Upper lobe of left lung (tissue), 6 donors: ENCODE measurements at places on chromosomes 16 and 17. TPM values are rescaled to one million over a fixed set of nuclear protein-coding genes. Genes with fewer than 3 reads are reported as not detected.

- DNase-seq: no peak
- H3K4me1 ChIP-seq: no peaks in the 10 kb centered on the region
- H3K4me3 ChIP-seq: no peak overlapping the region
- no peak overlapping the region for H3K27ac ChIP-seq
- H3K36me3 ChIP-seq: no peaks in the 10 kb centered on the region
These were observed 57.1 kb downstream of the RAB11FIP4 start for GRCh38 chr17:31448467-31449077.

DNA sequence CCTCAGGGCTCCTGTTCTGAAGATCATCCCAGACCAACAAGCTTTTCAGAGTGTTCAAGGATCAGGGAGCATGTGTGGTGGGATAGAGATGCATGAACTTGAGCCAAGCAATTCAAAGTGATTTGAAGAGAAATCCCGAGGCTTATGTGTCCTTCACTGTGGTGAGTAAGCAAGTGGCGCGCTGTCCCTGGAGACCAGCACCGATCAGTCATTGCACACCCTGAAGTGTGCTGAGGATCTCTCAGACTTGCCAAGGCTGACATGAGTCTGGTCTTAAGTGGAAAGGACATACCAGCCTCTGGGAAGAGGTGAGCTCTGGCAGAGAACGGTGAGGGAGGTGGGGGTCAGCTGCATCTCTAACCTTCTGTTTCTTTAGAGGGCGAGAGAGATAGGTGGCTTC is 43.8 kb upstream of the CDH13 start:
- no peak overlapping the region for H3K4me3 ChIP-seq
- no peak for DNase-seq
- H3K27ac ChIP-seq: no peak overlapping the region
- no peaks in the 10 kb centered on the region for H3K27me3 ChIP-seq
- no peaks in the 10 kb centered on the region for H3K4me1 ChIP-seq
- no peaks in the 10 kb centered on the region for H3K36me3 ChIP-seq

- H3K36me3 ChIP-seq: no peaks in the 10 kb centered on the region
- peaks cover 5% of the 10 kb centered on the region for H3K27me3 ChIP-seq
- peak; percentile 86 for DNase-seq
- no peak within 1 kb of the TSS for H3K27ac ChIP-seq
These were observed at the start of gene KCNH4 for GRCh38 chr17:42180922-42181850. KCNH4 (minus strand) TSS chr17:42181142; CDS start chr17:42180945, 197 bp downstream.

GRCh38 chr16:89710709-89711564 is 9.4 kb upstream of the SPATA2L start:
- H3K36me3 ChIP-seq: no peaks in the 10 kb centered on the region
- DNase-seq: no peak
- H3K4me3 ChIP-seq: peak overlapping the region; percentile 49
- no peak overlapping the region for H3K27ac ChIP-seq

GRCh38 chr16:49336581-49336980 is 37.0 kb upstream of the C16orf78 start:
- DNase-seq: no peak
- H3K4me3 ChIP-seq: no peak overlapping the region
- no peaks in the 10 kb centered on the region for H3K4me1 ChIP-seq
- H3K27ac ChIP-seq: no peak overlapping the region
- H3K27me3 ChIP-seq: no peaks in the 10 kb centered on the region

Gene PRAC1
- total RNA-seq: not detected

Gene ERI2
- 11.1 TPM for total RNA-seq

DNA sequence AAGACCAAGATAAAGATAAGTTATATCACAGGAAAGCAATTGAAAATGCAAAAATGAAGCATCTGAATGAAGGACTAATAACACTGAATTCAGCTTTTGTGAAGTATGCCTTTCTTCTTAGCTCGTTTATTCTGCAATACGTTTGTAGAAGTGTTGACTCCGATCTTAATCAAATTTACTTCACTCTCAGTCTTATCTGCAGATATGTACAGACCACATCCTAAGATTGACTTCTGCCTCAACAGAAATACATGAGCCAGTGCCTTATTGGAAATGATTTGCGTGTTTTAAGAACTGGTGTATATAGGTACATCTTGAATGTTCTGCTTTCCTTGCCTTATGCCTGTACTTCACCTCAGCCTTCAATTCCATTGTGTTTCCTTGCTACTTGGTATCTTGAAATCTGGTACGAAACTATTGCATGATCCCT is 1.3 kb downstream of the ATF7IP2 start:
- H3K4me1 ChIP-seq: no peaks in the 10 kb centered on the region
- DNase-seq: no peak

Gene AIPL1
- not detected for total RNA-seq

Gene NXPH3
- 1.2 TPM for total RNA-seq

DNA sequence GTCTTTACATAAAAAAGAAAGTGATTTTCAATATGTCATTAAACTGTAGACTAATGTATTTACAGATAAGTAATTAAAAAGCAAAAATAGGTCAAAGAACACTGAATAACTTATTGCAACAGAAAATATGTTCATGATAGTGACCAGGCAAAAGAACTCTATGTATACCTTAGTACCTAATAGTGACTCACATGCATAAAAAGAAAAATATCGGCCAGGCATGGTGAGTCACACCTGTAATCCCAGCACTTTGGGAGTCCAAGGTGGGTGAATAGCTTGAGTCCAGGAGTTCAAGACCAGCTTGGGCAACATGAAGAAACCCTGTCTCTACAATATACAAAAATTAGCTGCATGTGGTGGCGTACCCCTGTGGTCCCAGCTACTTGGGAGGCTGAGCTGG is 33.0 kb upstream of the TOM1L1 start:
- H3K27ac ChIP-seq: no peak overlapping the region
- no peak for DNase-seq
- H3K36me3 ChIP-seq: no peaks in the 10 kb centered on the region
- no peaks in the 10 kb centered on the region for H3K27me3 ChIP-seq
- no peak overlapping the region for H3K4me3 ChIP-seq
- H3K4me1 ChIP-seq: no peaks in the 10 kb centered on the region

- no peaks in the 10 kb centered on the region for H3K27me3 ChIP-seq
- H3K27ac ChIP-seq: peak overlapping the region; percentile 99
- no peak for DNase-seq
- H3K4me3 ChIP-seq: no peak overlapping the region
- no peaks in the 10 kb centered on the region for H3K36me3 ChIP-seq
These were observed 5.0 kb upstream of the BCL6B start for GRCh38 chr17:7017827-7018200.

DNA sequence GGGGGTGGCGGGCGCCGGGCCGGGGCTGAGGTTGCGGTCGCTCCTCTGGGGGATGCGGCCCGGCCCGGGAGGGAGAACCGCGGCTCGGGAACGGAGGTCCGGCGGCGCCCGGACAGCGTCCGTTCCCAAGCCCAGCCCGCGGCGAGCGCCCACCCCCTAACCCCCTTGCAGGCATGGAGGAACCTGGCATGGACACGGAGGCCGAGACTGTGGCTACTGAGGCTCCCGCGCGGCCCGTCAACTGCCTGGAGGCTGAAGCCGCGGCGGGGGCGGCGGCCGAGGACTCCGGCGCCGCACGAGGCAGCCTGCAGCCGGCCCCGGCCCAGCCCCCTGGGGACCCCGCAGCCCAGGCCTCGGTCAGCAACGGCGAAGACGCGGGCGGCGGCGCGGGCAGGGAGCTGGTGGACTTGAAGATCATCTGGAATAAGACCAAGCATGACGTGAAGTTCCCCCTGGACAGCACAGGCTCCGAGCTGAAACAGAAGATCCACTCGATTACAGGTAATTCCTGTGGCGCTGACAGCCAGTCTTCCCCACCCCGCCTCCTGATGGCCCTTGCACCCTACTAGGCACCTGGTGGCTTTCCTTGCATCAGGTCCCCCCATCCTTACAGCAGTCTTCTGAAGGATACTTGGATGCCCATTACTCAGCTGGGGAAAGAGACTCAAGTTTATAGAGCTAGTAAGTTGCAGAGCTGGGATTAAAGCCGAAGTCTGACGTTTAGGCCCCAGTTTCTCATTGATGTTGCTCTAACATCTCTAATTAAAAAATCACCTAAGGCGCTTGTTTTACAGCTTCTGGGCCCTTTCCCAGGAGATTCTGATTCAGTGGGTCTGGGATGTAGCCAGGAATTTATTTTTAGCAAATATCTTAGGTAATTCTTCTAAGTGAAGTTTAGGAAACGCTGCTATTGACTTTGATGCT is 514 bp downstream of the UBFD1 start:
- H3K36me3 ChIP-seq: peaks cover 45% of the 10 kb centered on the region
- peak; percentile 21 for DNase-seq
- H3K27ac ChIP-seq: peak overlapping the region; percentile 85
- peak overlapping the region; percentile 86 for H3K4me3 ChIP-seq
- peaks cover 28% of the 10 kb centered on the region for H3K4me1 ChIP-seq
- no peaks in the 10 kb centered on the region for H3K27me3 ChIP-seq

GRCh38 chr16:66740010-66740409 is 11.4 kb downstream of the DYNC1LI2 start:
- no peaks in the 10 kb centered on the region for H3K27me3 ChIP-seq
- peaks cover 90% of the 10 kb centered on the region for H3K36me3 ChIP-seq
- H3K4me3 ChIP-seq: no peak overlapping the region
- peaks cover 40% of the 10 kb centered on the region for H3K4me1 ChIP-seq

Gene STH
- total RNA-seq: not detected

GRCh38 chr16:64539811-64540371 is 582.0 kb downstream of the CDH11 start:
- no peak overlapping the region for H3K4me3 ChIP-seq
- no peaks in the 10 kb centered on the region for H3K27me3 ChIP-seq

- no peak for DNase-seq
- peaks cover 32% of the 10 kb centered on the region for H3K4me1 ChIP-seq
- H3K27ac ChIP-seq: peak overlapping the region; percentile 85
These were observed 1.2 kb upstream of the ZFPM1 start for GRCh38 chr16:88451586-88452481.

- H3K27me3 ChIP-seq: no peaks in the 10 kb centered on the region
- H3K27ac ChIP-seq: peak within 1 kb of the TSS; percentile 93
- H3K4me3 ChIP-seq: peak within 1 kb of the TSS; percentile 92
- H3K36me3 ChIP-seq: no peaks in the 10 kb centered on the region
These were observed at the start of gene SLC43A2 for GRCh38 chr17:1627982-1628855. SLC43A2 (minus strand) TSS chr17:1628834; CDS start chr17:1627874, 960 bp downstream.

- H3K4me1 ChIP-seq: no peaks in the 10 kb centered on the region
- no peaks in the 10 kb centered on the region for H3K36me3 ChIP-seq
- no peak overlapping the region for H3K4me3 ChIP-seq
- DNase-seq: no peak
- no peaks in the 10 kb centered on the region for H3K27me3 ChIP-seq
These were observed 80.0 kb downstream of the NTN1 start for GRCh38 chr17:9101356-9101755.

GRCh38 chr17:29091606-29092289 is 48.8 kb downstream of the PIPOX start:
- H3K4me1 ChIP-seq: no peaks in the 10 kb centered on the region
- peaks cover 86% of the 10 kb centered on the region for H3K36me3 ChIP-seq
- no peak overlapping the region for H3K27ac ChIP-seq
- H3K4me3 ChIP-seq: no peak overlapping the region
- H3K27me3 ChIP-seq: no peaks in the 10 kb centered on the region
- DNase-seq: no peak

GRCh38 chr16:1009358-1010150 is 28.0 kb downstream of the SOX8 start:
- H3K27ac ChIP-seq: no peak overlapping the region
- H3K4me3 ChIP-seq: no peak overlapping the region
- H3K36me3 ChIP-seq: no peaks in the 10 kb centered on the region
- H3K4me1 ChIP-seq: no peaks in the 10 kb centered on the region

- H3K27me3 ChIP-seq: no peaks in the 10 kb centered on the region
- H3K27ac ChIP-seq: peak overlapping the region; percentile 91
- peaks cover 26% of the 10 kb centered on the region for H3K36me3 ChIP-seq
- peak overlapping the region; percentile 46 for H3K4me3 ChIP-seq
- peaks cover 65% of the 10 kb centered on the region for H3K4me1 ChIP-seq
These were observed 7.6 kb downstream of the MYO1C start for GRCh38 chr17:1484676-1485422.

GRCh38 chr17:82519971-82520903 is 705 bp downstream of the FOXK2 start:
- no peaks in the 10 kb centered on the region for H3K36me3 ChIP-seq
- peak overlapping the region; percentile 87 for H3K4me3 ChIP-seq
- H3K27me3 ChIP-seq: no peaks in the 10 kb centered on the region
- peaks cover 38% of the 10 kb centered on the region for H3K4me1 ChIP-seq

Gene HSF5
- not detected for total RNA-seq

- no peaks in the 10 kb centered on the region for H3K27me3 ChIP-seq
- no peaks in the 10 kb centered on the region for H3K36me3 ChIP-seq
- no peaks in the 10 kb centered on the region for H3K4me1 ChIP-seq
- H3K27ac ChIP-seq: no peak overlapping the region
- H3K4me3 ChIP-seq: no peak overlapping the region
These were observed 975.3 kb upstream of the SOX9 start for GRCh38 chr17:71145486-71145885.

Gene TEX14
- 0.15 TPM for total RNA-seq

- H3K4me3 ChIP-seq: no peak overlapping the region
- H3K27ac ChIP-seq: peak overlapping the region; percentile 27
- H3K4me1 ChIP-seq: peaks cover 44% of the 10 kb centered on the region
- H3K27me3 ChIP-seq: no peaks in the 10 kb centered on the region
- H3K36me3 ChIP-seq: no peaks in the 10 kb centered on the region
These were observed 18.4 kb downstream of the ADCY9 start for GRCh38 chr16:4097826-4098240.

- no peak for DNase-seq
- no peak overlapping the region for H3K4me3 ChIP-seq
- H3K36me3 ChIP-seq: no peaks in the 10 kb centered on the region
- H3K27ac ChIP-seq: peak overlapping the region; percentile 54
These were observed 58.9 kb upstream of the CIBAR2 start for GRCh38 chr16:85171004-85171758.

Gene SOX15
- total RNA-seq: 1.5 TPM

DNA sequence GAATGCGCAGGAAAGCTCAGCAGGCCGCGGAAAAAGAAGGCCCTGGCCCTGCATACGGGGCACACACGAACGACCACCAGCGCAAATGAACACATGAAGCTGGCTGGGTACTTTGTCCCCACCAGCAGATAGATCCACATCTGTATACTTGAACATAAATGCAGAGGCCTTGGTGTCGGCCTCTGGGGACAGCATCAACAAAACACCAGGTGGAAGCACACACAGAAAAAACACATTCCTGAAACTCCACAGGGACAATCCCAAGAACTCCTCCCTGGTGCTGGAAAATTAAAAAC is 606 bp upstream of the ZBTB4 start:
- H3K36me3 ChIP-seq: no peaks in the 10 kb centered on the region
- peak overlapping the region; percentile 94 for H3K4me3 ChIP-seq
- H3K4me1 ChIP-seq: peaks cover 44% of the 10 kb centered on the region
- no peak for DNase-seq
- no peaks in the 10 kb centered on the region for H3K27me3 ChIP-seq
- H3K27ac ChIP-seq: peak overlapping the region; percentile 97

- H3K27ac ChIP-seq: peak overlapping the region; percentile 90
- peaks cover 65% of the 10 kb centered on the region for H3K4me1 ChIP-seq
- peaks cover 15% of the 10 kb centered on the region for H3K27me3 ChIP-seq
- H3K36me3 ChIP-seq: peaks cover 5% of the 10 kb centered on the region
These were observed 13.4 kb downstream of the TBX2 start for GRCh38 chr17:61412860-61413660.

DNA sequence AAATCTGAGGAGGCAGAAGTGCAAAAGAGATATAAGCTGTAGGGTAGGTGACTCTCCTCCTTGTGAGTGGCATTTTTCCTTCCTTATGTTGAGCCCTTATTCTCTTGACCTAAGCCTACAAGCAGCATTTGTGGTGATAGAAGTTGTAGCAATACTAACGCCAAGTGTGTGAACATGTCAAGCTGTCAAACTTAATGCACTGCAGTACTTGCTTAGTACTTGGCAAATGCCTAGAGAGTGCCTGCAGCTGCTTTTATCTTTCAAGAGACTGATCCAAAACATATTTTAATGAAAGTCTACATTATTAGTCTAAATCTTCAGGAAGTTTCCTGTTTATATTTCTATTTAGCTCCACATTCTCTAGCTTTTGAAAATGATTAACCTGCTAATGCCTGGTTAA is 83.2 kb downstream of the CNTNAP4 start:
- H3K27ac ChIP-seq: no peak overlapping the region
- no peaks in the 10 kb centered on the region for H3K27me3 ChIP-seq
- H3K36me3 ChIP-seq: no peaks in the 10 kb centered on the region
- no peak overlapping the region for H3K4me3 ChIP-seq
- no peak for DNase-seq
